ENCODE measurements at places on chromosomes 5 and 9.

DNA sequence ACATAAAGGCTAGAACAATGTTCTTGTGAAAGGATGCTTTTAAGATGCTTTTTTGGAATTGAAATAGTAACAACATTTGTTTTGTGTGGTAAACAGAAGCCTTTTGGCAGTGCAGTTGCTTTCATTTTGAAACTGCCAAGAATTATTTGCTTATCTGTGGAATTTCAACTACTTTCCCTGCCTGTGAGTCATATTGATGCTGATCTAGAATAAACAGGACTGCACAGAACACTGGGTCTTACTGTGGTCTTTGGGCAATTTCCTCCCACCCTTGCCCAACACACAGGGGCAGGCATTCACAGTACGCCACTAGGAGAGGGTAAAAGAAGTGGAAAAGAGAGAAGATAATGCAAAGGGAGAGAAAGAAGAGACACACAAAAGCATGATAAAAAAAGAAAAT lies 483.7 kb downstream of the ELAVL2 start:
- no peak for DNase-seq

- DNase-seq: peak; percentile 65
Measured at GRCh38 chr5:54785729-54786591, 199.4 kb downstream of the ESM1 start.

DNA sequence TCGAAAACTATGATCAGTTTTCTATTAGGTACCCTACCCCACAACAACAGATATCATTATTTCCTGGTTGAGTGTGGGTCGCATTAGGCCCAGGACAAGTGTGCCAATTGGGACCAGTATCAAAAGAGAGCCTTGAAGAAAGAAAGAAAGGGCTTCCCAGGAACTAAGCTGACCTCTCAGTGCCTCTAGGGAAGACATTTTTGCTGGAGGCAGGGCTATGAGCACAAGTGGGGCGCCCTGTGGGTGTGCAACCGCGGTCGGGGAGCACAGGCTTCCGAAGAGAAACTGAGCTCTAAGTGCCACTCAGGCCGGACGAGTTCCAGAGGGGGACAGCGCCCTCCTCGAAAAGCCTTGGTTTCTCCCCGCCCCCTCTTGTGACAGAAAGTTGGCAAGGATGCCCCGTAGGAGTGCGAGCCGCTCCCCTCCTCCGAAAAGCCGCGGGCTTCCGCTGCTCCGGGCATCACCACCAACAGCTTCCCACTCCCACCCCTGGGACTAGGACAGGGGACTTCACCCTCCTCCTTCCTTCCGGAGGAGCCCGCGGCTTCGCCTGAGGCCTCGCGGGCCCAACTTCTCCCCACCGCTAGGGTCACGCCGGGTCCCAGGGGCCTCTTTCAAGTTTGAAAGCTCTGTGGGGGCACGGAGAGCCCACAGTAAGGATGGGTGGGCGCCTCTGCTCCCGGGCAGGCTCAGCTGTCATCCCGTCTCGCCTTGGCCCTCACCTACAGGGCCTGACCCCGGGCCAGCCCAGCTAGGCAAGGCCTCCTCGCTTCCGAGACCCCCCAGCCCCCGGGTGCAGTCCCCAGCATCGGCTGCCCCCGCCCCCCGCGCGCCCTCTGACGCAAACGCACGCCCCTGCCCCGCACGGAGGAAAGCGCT lies 2.0 kb downstream of the NR2F1-AS1 start:
- peak; percentile 60 for DNase-seq

GRCh38 chr5:100148239-100148638 lies 386.9 kb upstream of the FAM174A start:
- no peak for DNase-seq

DNA sequence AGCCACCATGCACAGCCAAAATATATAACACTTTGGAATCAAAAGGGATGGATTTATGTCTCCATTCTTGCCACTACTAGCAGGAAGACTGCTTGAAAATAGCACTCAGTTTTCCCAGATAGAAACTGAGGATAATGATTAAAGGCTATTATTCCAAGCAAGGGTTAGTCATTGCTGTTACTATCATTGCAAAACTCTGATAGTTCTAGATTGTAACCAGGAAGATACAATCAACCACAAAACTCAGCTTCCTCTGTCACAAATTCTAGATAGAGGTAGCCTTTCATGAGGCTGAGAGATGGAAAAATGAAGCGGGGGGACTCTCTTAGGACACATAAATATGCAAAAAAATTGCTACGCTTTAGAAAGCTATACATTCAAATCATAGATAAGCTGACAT lies 3.1 kb downstream of the ANXA1 start:
- no peak for DNase-seq

DNA sequence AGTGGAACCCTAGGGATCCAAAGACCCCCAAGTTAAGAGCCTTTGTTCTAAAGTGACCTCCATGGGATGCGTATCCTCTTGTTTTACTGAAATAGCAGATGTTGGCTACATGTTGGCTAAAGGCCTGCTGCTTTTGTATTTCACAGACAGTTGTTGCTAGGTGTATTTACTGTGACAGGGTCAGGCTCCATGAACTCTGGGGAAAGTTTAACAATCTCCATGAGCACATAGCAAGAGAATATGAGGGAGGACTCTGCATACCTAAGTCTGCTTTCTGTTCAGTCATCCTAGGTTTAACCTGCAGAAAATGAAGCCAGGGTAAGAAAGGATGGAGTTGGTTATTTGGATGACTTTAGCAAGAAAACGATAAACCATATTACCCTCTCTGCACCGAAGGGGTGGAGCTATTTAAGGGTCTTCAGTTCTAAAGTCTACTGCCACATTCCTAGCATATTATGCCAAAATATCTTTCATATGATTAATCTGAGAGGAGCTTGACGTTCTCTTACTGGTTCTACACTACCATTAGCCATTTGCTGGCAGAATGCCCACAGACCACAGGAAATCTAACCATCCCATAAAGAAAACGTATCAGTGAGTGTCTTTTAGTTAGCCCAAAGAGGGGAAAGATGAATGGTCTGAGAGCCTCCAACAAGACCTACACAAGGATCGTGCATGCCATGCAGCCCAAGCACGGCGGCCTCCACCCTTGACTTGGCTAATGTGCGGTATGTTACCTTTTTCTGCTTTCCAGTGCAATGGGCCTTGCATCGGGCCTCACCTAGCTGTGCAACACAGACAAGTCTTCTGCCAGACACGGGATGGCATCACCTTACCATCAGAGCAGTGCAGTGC lies 127.8 kb downstream of the SAXO1 start:
- no peak for DNase-seq

DNA sequence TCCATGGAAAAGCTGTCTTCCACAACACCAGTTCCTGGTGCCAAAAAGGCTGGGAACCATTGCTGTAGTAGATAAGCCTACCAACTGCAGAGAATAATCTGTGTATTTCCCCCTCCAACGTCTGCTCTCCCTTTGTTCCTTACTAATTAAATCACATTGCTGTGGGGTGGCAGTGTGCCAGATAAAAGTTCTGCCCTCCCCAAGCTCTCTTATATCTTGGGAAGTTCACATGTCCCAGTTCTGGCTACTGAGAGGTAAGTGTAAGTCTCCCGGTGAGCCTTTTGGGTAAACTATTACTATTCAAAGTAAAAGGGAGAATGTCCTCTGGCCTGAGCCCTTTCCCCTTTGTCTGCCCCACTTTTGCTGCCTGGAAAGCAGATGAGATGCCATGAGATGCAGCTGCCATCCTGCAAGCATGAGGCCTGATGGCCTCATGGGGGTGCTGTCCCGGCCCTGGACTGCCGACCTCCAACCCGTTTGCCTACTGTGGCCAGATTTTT lies 14.7 kb downstream of the ENC1 start:
- DNase-seq: no peak

DNA sequence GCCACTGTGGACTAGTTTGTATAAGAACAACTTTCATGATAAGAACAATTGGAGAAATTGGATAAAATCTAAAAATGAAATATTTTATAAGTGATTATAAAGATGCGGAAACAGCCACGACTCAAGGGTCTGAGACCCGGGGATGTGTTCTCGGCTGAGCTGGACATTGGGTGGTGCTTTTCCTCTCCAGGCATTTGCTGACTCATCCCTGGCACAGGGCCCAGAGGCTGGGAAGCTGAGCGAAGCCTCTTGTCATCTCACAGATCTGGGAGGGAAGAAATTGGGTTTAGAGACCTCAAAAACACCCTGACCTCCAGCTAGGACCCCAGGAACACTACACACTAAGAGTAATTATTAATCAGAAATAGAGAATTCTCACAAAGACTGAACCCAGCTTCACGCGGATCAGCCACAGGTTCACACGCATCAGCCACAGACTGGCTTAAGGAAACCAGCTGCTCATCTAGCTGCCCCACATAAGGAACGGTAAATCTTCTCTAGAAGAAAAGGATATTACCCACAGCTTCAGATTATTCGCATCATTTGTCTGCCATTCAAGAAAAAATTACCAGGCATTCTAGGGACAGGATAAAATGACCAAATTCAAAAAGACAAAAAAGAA lies 2.8 kb upstream of the OR2V1 start:
- peak; percentile 82 for DNase-seq

- DNase-seq: no peak
Measured at GRCh38 chr9:38003230-38003629, 65.8 kb downstream of the SHB start.
